ENCODE measurements at places on chromosomes 5 and 9.

GRCh38 chr5:100634937-100635534 lies 99.9 kb downstream of the FAM174A start:
- DNase-seq, result no peak

DNA sequence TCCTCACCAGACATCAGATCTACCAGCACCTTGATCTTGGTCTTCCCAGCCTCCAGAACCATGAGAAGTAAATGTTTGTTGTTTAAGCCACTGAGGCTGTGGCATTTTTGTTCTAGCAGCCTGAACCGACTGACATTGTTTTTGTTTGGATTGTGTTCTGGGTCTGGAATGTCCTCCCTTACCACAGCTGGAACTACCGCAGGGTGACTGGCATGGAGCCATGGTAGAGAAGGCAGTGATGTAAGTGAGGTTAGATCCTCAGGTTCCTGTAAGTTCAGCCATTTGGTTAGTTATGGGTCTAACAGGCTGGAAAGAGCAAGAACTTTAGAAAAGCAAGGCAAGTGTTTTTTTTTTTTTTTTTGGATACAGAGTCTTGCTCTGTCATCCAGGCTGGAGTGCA lies 209.3 kb downstream of the DAB2IP start:
- DNase-seq, result no peak

- DNase-seq, result no peak
Observed at GRCh38 chr5:75046366-75047142, 5.8 kb downstream of the GCNT4 start.

GRCh38 chr9:99870126-99870525 lies 36.3 kb upstream of the STX17 start:
- DNase-seq, result no peak

DNA sequence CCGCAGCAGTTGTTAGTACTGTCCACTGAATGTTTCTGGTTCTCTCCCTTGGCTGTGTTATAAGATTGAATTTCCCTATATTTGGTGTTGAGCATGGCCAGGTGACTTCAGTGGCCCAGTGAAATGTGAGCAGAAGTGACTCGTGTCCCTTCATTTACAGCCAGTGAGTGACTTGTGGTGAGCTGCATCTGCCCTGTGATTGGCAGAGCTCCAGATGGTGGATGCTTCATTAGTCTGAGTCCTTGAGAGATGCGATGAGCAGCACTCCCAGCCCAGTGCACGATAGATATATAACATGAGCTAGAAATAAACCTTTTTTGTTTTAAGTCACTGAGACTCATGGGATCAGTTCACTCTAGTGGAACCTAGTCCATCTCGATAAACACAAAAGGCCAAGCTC lies 19.3 kb downstream of the PCSK5 start:
- DNase-seq, result peak; percentile 8

DNA sequence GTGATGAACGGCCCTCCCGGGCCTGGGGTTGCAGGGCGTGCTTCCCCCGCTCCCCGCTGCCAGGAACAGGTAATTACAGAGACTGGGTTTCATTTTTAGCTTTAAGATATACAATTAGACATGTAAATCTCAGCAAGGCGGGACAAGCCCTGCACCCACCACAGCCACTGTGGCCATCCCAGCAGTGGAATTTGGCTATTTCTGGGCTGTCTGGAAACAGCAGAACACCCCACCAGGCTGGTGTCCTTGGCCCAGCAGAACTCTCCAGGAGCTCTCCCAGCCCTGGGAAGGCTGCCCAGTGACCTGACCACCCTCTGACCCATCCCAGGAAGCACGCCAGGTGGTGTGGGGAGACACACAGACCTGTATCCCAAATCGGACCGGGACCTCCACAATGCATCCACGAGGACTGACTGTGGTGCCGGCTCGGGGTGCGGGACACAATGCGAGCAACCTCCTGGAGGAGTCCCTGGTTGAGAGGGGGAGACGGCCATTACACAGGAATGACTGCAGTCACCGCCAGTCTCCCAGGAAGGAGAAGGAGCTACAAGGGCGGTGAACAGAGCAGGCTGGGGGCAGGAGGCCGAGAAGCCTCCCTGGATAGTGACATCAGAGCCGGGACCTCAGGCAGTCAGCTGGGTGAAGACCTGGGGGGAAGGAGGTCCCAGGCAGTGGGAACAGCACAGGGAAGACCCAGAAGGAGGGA lies 17.3 kb downstream of the EEIG1 start:
- no peak for DNase-seq

DNA sequence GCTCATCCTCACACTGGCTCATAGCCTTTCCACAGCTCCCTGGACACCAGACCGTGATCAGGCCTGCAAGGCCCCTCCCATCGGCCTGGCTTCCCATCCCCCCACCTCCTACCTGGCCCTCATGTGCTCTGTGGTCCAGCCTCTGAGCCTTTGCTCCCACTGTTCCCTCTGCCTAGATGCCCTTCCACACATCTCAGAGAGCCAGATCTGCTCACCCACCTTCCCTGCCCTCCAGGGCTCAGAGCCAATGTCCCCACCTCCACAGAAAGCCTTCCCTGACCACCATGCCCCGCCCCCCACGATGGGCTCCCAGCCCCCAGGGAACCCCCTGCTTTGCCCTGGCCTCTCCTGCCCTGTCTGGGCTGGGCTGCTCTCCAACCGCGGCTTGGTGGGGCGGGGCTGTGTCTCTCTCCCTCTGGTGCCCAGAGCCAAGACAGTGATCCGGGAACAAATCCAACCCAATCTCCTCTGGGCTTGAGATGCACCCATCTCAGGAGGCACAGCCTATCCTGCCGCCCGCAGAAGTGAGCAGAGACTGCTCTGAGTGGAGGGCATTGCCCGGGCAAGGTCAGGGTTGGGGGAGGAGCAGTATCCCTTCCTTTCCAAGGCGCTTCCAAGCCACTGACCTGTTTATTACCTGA lies 1.6 kb downstream of the NINJ1 start:
- peak; percentile 31 for DNase-seq

DNA sequence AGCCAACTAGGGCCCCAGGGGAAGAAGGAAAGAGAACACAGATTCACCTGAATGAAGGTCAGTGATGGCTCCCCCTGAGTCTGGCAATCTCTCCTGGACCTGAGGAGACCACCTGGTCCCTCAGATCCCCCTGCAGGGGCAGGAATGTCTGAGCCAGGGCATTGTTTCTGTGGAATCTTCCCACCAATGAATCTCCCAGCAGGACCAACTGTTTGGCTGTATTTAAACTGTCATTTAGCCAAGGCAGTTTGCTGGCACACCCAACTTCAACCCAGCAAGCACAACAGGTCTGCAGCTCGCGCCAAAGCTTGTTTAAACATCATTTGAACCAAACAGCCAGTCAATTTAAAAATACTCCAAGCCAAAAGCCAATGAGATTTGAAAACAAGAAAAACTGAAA lies 92.6 kb downstream of the SH3TC2 start:
- DNase-seq, result peak; percentile 51

- DNase-seq, result no peak
Observed at GRCh38 chr9:27467486-27467885, 56.6 kb upstream of the IFNK start.

GRCh38 chr9:82761956-82762355 lies 301.0 kb downstream of the RASEF start:
- no peak for DNase-seq

GRCh38 chr9:91776409-91777291 lies 173.4 kb downstream of the ROR2 start:
- no peak for DNase-seq

GRCh38 chr9:89363921-89364665 lies 45.8 kb downstream of the SECISBP2 start:
- DNase-seq, result no peak

DNA sequence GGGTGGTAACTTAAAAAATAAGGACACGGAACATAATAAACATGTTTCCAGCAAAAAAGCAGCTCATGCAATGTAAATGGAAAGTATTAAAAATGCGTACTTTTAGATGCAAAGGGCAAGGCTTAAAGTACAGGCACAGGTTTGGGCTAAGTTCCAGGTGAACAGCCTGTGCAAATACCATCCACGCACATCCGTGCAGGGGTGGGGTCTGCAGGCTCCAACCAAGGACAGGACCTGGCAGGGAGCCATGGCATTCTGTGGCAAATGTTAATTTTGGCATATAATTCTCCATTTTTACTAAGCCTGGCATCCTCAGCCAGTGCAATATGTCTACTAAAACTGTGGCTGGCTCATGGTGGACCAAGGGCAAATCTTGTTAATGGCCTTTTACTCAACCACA lies 365.8 kb upstream of the DAP start:
- DNase-seq, result no peak

- no peak for DNase-seq
Observed at GRCh38 chr5:75200776-75201175, 35.9 kb downstream of the ANKRD31 start.

DNA sequence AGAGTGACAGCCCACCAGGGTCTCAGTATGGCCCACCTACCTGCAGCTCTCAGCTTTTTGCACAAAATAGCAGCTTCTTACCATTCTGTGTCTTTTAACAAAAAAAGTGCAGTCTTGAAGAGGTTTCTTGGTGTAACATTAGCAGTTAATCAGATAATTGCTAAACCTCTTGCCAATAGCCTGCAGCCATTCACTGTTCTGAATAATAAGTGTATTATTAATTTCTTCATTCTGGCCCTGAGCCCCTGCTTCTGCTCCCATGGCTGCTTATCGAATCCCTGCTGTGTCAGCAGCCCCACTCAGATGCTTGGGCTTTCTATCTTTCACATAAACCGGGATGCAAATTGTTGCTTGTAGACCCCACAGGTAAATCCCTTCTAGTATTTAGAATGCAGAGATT lies 485.9 kb downstream of the CAAP1 start:
- no peak for DNase-seq

- DNase-seq, result no peak
Observed at GRCh38 chr9:134239939-134240338, 75.6 kb upstream of the RNU6ATAC start.

- no peak for DNase-seq
Observed at GRCh38 chr5:115589043-115589442, 13.2 kb downstream of the TICAM2 start.

DNA sequence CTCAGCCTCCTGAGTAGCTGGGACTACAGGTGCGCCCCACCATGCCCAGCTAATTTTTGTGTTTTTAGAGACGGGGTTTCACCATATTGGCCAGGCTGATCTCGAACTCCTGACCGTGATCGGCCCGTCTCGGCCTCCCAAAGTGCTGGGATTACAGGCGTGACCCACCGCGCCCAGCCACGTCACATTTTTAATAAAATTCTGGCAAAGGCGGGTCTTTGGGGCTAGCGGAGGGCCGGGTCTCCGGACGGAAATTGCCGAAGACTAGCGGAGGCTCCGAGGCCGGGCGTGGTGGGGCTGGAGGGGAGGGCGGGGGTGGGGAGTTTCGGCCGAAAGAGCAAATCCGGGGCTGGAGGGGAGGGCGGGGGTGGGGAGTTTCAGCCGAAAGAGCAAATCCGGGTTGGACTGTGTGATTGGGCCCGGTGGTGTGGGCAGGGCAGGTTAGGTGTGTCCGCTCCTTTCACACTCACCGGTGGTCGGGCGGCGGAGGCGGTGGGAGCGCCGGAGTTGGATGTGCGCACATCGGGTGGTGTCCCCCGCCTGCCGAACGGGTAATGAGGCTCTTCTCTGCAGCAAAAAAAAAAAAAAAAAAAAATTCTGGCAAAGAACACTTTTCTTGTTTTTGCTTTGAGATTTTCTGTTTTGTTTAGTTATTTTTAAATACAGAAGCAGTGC lies 27.1 kb downstream of the RUFY1 start:
- no peak for DNase-seq

GRCh38 chr5:68565427-68565826 lies 349.9 kb downstream of the PIK3R1 start:
- DNase-seq, result no peak

DNA sequence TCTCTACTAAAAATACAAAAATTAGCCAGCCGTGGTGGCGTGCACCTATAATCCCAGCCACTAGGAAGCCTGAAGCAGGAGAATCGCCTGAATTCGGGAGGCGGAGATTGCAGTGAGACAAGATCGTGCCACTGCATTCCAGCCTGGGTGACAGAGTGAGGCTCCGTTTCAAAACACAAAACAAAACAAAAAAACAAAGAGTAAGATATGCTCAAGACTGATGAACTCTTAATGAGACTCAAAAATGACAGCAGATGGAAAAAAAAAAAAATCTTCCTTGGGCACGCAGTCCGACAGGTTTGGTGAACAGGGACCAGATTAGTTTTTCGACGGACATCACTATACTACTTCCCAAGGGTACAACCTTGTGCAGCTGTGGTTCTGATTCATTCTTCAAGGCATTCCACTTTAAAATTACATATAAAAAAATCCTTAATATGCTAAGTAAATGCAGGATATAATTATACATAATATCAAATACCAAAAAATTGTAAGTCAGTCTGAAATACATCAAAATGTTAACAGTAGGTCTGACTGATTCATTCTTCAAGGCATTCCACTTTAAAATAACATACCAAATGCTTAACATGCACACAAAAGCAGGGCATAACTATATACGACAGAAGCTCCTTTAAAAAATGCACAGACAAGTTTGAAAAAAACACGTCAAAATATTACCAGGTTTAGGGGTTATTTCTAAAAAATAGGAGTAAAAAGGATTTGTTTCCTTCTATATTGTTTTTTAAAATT lies 12.3 kb downstream of the PSIP1 start:
- DNase-seq, result no peak

DNA sequence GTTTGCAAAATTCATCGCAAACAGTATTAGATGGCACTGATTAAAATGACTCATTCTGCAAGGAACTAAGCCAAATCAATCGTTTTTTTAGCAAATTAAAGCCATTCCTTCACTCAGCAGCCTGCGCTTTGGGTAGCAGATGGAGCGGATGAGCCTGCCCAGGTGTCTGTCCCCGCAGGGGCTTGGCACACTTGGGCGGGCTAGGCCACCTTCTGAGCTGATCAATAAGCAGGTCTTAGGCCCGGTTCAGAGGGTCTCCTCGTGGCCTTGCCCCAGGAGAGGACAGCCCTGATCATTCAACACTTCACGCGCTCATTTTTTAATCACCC lies 78.0 kb upstream of the FCN1 start:
- no peak for DNase-seq

- no peak for DNase-seq
Observed at GRCh38 chr5:1747803-1748085, 51.9 kb downstream of the MRPL36 start.

DNA sequence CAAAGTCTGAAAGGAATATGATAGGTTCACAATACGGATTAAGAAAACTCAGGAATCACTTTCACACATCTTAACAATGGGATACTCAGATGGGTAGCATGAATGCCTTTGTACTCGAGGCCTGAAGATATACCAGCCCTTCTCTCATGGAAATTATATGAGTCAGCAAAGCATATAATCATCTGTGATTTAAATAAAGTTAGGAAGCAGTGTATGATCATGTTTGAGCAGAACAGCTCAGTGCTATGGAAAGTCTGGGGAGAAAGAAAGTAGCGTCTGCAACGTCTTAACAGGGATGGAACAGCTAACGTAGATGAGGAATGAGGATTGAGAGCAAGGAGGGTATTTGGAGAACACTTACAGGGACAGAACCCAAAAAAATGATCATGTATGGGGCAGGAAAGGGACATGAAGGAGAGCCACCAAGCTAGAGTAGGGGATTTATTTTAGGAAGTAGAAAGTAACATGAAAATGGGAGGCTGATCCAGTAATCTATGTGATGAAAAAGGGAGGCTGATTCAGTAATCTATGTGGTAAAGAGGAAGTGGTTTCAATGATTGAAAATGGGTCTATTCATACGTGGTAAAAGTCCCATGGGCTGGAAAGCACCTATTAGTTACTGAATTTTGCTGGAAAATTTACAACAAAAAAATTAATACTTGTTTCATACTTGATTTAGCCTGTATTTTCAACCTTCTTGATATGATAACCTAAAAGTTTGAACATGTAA lies 85.9 kb downstream of the GNA14 start:
- DNase-seq, result no peak

Data from NCI-H1092 treated with DMSO at 0.1 percent for 48 hours (cell line).